Right ventricle myocardium inferior (tissue), 1 donor: ENCODE measurements at places on chromosomes 13 and 19.

DNA sequence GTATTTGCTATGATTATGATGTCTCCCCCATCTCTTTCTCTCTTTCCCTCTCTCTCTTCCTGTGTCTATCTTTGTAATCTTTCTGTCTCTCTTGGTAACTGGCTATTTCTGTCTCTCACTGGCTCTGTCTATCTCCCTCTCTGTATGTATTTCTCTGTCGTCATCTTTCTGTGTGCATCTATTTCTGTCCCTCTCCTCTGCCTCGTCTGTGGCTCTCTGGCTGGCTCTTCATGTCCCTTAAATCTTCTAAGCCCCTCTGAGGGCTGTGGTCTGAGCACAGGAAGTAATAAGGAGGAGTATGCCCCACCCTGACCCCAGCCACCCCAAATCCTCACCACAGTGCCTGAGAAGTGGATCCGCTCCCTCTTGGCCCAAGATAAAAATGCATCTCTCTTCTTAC is 104.4 kb downstream of the DNAJC15 start:
- DNase-seq = no peak

DNA sequence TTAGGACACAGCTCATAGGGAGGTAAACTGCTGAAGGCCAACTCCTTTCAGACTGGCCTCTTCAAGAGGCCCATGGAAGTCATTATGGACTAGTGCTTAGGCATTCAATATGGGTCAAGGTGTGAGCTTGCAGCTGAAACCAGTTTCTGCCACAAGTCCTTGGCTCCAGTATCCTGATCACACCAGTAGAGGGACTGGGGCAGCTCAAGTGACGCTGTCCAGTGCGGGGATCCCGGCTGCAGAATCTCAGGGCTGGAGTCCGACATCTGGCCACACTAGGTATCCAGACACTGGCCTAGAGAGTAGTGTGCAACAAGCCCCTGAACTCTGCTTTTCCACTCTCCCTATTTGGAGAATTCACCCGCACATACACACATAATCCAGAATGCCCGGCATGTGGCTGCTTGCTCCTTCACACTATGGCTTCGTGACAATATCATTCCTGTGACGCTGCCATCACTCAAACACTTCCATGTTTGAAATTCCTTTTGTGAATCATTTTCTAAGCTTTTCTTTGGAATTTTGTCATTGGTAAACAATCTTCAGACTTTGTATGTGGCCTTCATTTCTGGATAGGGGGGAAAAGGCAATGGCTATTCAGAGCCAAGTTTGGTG is 425.1 kb downstream of the EFNB2 start:
- no peak for DNase-seq

DNA sequence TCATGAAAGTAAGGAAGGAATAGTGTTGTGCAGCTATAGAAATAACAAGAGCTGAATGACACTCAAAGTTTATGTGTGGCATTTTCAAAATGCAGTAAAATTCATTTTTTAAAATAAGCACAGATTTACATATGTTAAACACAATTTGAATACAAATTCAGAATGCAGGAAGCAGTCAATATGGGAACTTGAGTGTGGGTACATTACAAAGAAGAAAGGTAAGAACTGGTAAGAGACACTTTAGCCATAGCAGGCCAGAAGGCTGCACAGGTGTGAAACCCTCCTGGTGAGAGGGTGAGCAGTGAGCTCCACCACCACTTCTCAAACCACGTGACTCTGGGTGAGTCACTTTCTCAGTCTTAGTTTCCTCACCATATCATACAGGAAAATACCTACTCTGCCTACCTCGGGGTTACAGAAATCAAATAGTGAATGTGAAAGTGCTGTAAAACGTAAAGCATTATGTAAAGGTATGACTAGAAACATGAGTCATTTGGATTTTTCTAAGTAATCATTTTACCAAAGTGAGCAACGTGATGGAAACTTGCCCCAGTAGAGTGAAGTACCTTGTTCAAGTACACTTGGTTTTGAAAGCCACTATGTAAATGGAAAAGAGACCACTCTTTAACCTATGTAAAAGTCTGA is 40.5 kb downstream of the USP12 start:
- no peak for DNase-seq

GRCh38 chr13:47705185-47705584 is 295.9 kb downstream of the SUCLA2 start:
- no peak for DNase-seq

- DNase-seq = no peak
These were observed 28.4 kb downstream of the TMTC4 start for GRCh38 chr13:100646030-100646673.

GRCh38 chr19:29393915-29394460 is 131.8 kb upstream of the VSTM2B start:
- DNase-seq = no peak

DNA sequence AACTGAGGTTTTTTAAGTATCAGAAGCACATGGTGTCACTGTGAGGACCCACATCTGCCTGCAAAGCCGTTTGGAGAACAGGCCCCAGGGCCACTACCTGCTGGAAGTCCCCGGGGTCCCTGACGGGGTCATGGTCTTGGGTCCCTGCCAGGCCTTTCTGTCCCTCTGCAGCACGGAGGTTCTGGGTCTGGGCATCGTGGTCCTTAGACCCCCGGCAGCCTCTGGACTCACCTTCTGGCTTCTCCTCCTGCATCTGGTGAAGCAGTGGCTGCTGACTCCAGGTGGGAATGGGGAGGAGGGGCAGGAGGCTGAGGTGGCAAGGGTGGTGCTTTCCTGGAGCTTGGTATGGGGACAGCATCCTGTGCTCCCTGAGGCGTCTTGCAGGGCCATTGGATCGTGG is 198.6 kb downstream of the TEX29 start:
- no peak for DNase-seq

- no peak for DNase-seq
These were observed 72.9 kb upstream of the TSC22D1 start for GRCh38 chr13:44649104-44649428.

DNA sequence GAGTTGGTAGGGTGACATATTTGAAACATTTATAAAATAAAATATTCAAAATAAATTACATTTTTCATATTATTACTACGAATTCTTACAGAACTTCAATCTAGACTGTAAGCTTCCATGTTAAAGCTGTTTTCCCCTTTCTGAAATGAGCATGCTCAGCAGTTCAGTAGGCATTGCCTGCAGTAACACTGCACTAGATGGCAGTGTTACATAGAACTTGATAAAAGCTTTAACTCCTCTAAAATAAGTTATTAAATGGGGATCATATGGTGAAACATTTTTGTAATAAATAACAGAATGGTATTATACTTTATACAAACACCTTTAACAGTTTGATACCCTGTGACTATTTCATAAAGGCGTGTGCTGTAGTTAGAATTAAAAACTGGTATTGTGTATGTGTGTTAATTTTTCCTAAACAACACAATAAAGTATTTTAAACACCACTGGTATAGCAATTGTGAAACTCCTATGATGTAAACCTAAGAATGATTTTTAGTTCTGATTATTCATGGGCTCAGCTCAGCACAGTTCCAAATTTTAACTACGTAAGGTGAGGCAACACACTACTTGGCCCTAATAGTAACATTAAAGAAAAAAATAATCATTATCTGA is 11.6 kb upstream of the GPR18 start:
- DNase-seq = no peak

DNA sequence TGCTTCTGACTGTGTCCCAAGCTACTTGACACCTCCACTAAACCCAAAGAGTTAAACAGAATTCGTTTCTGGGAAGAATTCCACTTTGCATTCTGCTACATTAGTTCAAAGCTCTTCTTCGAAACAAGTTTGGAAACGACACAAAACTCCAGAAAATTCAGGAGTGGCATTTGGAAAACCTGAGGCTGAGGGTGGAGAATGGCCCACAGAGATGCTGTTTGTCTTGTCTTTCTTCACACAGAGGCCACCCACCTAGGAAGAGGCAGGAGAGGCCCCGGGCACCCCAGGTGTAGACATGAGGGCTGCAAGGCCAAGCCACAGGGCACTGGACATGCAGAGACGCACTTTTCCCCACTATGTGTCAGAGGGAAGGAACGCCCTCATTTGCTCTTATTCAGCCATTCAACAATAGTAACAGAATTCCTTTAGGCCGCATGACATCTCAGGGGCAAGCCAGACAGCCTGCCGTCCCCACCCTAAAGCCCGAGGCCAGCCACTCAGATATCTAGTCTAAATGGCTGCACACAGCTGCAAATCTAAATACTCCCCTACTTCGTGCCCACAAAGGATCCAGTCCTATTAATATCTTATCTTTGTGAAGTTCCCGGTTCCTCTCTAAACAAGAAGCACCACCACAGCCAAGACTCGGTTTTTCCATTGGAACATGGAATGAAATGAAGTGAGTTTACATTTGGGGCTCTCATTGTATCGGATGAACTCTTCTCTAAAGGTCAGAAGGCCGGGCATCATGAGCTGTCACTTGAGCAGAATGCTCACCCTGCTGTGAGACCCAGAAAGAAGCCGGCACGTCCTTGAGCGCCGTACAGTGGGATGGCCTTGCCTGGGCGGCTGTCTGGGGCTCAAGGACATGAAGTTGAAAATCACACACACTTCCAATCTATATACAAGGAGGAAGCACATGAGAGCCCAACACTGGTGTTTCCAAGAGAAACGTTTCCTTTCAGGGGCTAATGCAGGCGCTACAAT is 19.8 kb downstream of the COL4A1 start:
- DNase-seq = no peak

DNA sequence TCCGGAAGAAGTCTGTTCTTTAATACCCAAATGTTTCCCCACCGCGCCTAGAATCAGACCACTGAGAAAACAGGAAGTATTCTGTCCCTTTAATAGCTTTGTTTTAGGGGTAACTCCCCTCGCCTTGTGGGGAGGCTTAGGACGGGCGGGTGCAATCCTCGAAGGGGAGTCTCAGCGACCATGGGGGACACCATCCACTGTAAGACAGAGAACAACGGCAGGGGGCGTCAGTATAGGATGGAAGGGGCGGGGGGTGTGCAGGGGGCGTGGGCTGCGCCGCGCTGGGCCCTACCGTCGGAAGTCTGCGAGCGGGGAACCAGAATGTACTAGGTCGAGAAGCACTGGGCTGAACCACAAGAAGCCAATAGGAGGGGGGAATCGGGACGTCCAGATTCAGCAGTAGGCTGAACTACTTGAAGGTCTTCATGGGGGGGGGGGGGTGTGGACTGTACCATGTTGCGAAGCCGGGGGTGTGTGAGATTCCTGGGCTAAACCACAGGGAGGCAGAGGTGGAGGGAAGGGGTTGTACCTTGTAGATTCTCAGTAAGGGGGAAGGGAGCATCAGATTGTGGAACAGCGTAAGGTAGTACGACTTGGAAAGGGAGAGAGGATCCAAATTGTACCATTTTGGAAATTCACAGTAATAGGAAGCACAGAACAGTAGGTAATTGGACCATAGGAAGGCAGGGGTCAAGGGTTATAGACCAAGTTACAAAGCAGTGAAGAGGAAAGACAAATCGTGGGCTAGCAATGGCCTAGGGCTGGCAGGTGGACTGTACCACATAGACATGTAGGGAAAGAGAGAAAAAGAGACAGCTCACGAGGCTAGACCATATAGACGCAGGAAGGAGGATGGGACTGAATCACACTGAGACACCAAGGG is 1.0 kb upstream of the DBP start:
- no peak for DNase-seq
